ENCODE measurements at places on chromosomes 3 and 15.

DNA sequence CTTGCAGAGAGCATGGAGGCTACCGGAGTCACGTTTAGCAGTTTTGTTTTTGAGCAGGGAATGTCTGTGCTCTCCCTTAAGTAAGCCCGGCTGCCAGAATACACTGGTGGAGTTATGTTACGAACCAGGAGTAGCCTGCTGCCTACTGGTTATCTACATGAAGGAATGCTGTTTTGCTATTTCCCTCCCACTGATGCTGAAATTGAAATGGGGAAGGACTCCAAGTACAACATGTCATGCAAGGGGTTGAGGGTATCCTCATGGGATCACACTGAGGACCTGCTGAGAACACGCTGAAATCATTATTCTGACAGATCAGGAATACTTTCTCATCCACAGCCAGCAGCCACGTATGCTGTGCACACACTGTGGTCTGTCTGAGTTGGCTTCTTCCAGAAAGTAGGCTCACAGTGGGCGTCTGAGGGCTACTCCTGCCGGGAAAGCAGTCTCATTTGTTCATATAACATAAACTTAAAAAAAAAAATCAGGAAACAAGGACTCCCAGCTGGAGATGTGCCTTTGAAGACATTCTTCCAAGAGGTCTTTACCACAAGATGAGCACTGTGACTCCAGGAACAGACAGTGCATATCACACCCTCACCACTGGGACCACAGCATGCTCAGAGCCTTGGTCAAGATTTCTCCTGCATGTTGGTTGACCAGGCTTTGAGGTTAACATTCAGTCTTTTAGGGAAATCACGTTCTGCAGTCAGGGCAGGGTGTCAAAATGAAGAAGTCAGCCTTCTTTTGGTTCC, 300.4 kb upstream of the RASGRP1 start:
- no peak for DNase-seq

GRCh38 chr3:169403855-169404519, 259.5 kb downstream of the MECOM start:
- DNase-seq = no peak

- DNase-seq = no peak
Measured at GRCh38 chr3:196620161-196620604, 19.3 kb upstream of the NRROS start.

DNA sequence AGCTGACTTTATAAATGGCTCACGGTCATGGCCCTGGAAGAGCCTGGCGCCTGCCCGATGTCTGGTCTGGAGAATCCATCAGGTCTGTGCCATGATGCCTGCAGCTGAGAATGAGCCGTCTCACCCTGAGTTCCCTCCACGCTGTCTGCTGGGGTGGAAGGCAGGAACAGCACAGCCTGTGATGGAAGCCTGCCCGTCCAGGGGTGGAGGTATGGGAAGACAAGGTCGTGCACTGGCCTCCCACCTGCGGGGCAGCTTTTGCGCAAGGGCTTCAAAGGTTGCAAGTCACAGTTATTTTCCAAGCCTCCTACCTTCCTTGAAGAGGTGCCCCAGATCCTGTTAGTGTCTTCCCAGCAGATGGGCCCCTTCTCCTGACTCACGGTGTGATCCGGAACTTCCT, 275.5 kb downstream of the FAM43A start:
- DNase-seq = no peak

- no peak for DNase-seq
Measured at GRCh38 chr3:101117980-101118379, 124.8 kb upstream of the ABI3BP start.

GRCh38 chr3:143002083-143002712, 828 bp downstream of the U2SURP start:
- peak; percentile 21 for DNase-seq

GRCh38 chr3:153673853-153674252, 447.3 kb upstream of the ARHGEF26 start:
- no peak for DNase-seq

DNA sequence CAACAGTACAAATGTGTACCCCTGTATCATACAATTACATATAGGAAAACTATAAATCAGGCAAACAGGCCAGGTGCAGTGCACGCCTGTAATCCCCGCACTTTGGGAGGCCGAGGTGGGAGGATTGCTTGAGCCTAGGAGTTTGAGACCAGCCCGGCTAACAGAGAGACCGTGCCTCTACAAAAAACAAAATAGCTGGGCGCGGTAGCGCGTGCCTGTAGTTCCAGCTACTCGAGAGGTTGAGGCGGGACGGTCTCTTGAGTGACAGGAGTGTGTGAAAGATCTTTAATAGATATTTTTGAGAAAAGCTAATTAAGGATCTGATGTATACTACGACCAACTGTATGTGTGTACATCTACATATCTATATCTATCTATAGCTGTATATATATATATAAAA, 33.8 kb upstream of the BDH1 start:
- DNase-seq = no peak

GRCh38 chr15:90665288-90666134, 51.6 kb upstream of the BLM start:
- peak; percentile 67 for DNase-seq

- no peak for DNase-seq
Measured at GRCh38 chr15:50830477-50831354, 65.2 kb upstream of the SPPL2A start.

GRCh38 chr15:68429691-68430470, 2.1 kb downstream of the ITGA11 start:
- DNase-seq = no peak

DNA sequence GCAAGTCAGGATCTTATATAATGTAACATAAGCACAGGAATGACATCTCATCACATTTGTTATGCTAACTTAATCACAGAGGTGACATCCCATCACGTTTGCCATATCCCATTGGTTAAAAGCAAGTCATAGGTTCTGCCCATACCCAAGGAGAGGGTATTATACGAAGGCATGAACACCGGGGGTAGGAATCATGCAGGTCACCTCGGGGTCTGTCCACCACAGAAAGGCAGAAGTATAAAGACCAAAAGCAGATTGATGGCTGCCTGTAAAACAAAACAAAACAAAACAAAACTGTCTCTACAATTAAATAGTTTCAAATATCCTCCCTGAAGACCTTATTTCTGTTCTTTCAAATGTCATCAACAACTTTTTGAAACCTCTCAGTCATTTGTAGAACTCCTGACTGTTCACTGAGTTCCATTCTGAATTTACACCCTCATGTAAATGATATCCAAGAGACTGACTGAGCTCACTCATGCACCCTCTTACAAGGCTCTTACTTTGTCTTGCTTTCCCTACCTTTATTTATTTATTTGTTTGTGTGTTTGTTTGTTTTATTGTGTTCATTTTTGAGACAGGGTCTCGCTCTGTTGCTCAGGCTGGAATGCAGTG, 22.7 kb upstream of the ZNF639 start:
- no peak for DNase-seq

GRCh38 chr3:110343945-110344344, 727.7 kb upstream of the NECTIN3 start:
- DNase-seq = no peak

DNA sequence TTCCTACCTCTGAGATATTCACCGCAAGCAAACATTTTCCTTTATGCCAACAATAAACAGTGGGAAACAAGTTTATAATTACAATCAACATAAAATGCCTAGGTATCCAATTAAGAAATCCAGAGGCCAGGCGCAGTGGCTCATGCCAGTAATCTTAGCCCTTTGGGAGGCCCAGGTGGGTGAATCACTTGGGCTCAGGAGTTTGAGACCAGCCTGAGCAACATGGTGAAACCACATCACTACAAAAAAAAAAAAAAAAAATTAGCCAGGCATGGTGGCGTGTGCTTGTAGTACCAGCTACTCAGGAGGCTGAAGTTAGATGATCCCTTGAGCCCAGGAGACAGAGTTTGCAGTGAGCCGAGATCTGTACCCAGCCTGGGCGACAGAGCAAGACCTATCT, 17.3 kb downstream of the TBC1D2B start:
- peak; percentile 62 for DNase-seq

DNA sequence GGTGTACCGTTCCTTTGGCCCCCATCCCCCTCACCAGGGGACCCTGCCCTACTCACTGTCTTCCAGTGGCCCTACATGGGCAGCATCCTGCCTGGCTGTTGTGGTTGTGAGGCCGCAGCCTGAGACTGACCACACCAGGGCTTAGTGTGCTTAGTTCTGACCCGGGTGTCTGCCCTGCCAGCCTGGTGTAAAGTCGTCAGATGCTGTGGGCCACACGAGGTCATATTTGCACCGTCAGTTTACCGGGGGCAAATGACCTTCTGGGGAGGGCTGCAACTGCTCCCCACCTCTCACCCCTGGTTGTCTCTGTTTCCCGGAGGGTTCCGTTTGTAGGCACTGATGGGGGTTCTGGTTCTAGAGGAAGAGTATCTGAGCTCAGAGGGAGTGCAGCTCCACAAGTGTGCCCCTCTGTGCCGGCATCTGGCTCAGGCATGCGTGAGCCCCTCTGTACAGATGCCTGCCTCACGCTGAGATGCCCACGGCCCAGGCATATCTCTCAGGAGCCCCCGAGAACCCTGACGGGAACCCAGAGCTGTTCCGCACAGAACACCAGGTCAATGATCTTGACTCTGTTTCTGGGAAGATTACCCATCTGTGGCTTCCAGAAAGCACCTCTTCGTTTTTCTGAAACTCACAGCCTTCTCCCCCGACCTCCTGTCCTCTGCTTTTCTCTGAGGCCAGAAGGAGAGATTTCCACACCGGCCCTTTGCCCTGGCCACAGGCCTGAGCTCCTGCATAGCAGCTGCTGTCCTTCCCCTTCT, 19.2 kb downstream of the KLF13 start:
- DNase-seq = peak; percentile 65

DNA sequence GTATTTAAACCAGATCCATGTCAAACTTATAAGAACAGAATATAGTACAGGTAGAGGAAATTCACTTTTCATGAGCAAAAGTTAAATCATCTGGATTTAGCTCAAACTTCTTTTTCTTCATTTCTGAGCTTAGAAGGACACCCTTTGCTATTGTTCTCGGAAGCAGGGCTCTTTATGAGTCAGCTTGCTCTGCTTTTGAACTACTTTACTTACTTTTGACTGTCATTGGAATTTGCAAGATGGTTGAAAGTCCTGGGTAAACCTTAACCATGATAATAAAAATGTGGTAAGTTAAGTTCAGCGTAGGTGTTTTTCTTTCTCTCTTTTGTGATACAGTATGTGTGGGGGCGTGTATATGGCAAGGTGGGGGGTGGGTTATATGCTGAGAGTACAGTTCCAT, 312.7 kb upstream of the DPH6 start:
- no peak for DNase-seq

- no peak for DNase-seq
Measured at GRCh38 chr3:95352471-95352870, 1289.6 kb downstream of the NSUN3 start.

DNA sequence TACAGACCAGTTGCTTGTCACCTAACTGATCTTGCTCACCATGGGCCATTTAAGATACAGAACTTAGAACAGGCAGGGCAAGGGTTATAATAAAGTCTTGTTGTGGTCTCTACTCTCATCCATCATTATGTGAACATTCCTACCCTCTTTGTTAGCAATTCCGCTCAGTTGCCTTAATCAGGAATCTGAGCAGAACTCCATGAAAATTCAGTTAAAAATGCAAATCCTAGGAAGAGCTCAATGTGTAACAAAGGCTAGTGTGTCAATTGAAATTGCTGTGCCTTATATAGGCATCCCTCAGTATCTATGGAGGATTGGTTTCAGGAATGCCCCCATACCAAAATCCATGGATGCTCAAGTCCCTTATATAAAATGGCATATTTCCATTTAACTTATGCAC, 44.5 kb downstream of the CP start:
- no peak for DNase-seq

DNA sequence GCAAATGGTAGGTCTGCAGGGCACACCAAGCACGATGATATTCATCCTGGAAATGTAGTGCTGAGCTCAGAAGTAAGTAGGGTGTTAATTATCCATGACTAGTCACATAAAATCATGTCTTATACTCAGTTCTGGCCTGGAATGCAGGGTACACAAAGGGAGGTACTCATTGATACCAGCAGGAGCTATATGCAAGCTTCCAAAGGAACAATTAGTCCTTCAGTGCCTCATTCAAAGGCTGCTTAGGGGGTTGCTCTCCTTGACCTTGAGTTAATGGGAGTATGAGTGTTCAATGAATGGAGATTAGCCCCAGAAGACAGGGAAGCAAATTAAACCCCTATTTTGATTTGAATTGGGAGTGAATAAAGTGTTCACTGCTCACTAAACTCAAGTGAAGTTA, 38.3 kb downstream of the CNTN6 start:
- DNase-seq = no peak

- no peak for DNase-seq
Measured at GRCh38 chr3:181604267-181604666, 107.5 kb upstream of the SOX2 start.

- DNase-seq = peak; percentile 91
Measured at GRCh38 chr15:45200799-45201556, 13.2 kb upstream of the SHF start.

- no peak for DNase-seq
Measured at GRCh38 chr3:73592154-73593144, 32.3 kb downstream of the PDZRN3 start.

- no peak for DNase-seq
Measured at GRCh38 chr3:157786211-157786610, 283.0 kb upstream of the VEPH1 start.

DNA sequence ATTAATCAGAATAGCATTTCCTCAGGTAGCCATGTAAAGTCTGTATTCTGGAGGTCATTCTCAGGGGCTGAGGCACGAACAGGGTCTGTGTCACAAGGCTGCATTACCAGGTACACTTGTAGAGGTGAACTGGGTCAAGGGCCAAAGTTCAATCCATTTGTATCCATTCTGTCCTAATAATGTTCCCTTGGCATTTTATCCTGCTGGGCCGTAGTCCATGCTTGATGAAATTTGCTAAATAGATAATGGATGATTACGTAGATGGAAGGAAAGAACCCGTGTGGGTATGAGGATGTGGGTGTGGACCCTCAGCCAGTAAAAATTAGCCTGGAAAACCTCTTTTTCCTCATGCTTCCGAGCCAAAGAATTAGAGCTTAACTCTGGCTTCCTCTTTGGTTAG, 785.9 kb downstream of the GRM7 start:
- DNase-seq = no peak

- no peak for DNase-seq
Measured at GRCh38 chr3:79012530-79012913, 755.3 kb downstream of the ROBO1 start.

DNA sequence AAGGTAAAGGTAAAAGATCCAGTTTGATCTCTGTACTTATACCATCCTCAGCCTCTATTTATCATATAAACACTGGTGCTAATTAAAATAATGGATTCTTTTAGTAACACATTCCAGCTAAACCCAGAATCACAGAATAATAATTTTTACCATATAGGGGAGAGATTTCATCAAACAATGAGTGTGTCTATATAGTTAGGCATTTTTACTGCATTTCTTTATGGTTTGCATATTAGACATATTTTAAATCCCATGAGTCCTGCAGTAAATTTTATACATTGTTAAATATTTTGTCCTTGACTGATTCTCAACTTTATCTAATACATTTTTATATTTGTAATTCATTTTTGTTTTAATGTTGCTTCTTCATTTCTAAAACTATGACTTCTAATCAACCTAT, 323.7 kb upstream of the AGTR1 start:
- no peak for DNase-seq

DNA sequence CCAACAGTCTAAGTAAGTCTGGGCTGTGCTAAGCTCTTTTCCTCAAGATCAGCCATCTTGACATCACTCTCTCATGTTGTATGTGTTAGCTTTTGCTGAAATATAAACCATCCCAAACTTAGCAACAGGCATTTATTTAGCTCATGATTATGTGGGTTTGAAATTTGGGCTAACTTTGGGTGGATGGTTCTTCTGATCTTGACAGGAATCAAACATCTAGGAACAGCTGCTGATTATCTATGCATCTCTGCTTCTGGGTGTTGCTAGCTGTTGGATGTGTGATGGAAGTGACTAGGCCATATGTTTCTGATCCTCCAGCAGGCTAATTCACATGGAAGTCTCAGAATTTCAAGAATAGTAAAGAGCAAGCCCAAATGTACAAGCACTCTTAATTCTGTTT, 615.2 kb upstream of the TGFBR2 start:
- DNase-seq = no peak

All from activated CD4-positive, alpha-beta memory T cell treated with anti-CD3 and anti-CD28 coated beads for 36 hours (primary cell).